ENCODE measurements at places on chromosomes 4 and X.

- no peak for DNase-seq
Observed at GRCh38 chrX:72492499-72492898, 80.1 kb downstream of the HDAC8 start.

- no peak for DNase-seq
Observed at GRCh38 chr4:123599061-123599919, 202.7 kb downstream of the SPRY1 start.

- peak; percentile 4 for DNase-seq
Observed at GRCh38 chr4:153222707-153223426, 18.6 kb downstream of the TRIM2 start.

- DNase-seq: no peak
Observed at GRCh38 chr4:108185252-108185651, 16.5 kb upstream of the LEF1 start.

DNA sequence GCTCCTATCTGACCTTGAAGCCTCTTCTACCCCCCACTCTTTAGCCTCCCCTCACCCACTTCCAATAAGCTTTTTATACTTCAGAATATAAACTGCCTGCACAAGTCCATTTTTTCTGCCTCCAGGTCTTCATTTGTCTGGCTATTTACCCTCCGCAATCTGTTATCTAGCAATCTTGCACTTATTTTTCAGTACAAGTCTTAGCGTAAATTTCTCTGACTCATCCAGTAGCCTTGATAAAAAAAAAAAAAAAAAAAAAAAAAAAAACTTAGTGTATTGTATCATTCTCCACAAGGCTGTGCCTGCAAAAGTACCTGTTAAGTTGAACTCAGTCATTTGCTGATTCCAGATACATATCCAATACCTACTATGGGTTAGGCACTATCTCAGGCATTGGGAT is 219.5 kb upstream of the DKK2 start:
- no peak for DNase-seq

DNA sequence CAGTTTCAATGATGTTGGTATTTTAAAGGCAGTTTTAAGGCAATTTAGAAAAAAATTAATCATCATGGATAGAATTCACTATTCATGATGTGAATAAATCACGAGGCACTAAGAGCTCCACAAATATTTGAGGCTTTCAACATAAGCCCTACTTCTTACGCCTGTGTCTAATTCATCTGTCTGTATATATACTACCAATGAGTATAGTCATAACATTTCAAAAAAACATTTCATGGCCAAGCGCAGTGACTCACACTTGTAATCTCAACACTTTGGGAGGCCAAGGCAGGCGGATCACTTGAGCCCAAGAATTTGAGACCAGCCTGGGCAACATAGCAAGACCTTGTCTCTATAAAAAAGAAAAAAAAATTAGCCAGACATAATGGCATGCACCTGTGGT is 56.5 kb downstream of the FBXL5 start:
- no peak for DNase-seq

DNA sequence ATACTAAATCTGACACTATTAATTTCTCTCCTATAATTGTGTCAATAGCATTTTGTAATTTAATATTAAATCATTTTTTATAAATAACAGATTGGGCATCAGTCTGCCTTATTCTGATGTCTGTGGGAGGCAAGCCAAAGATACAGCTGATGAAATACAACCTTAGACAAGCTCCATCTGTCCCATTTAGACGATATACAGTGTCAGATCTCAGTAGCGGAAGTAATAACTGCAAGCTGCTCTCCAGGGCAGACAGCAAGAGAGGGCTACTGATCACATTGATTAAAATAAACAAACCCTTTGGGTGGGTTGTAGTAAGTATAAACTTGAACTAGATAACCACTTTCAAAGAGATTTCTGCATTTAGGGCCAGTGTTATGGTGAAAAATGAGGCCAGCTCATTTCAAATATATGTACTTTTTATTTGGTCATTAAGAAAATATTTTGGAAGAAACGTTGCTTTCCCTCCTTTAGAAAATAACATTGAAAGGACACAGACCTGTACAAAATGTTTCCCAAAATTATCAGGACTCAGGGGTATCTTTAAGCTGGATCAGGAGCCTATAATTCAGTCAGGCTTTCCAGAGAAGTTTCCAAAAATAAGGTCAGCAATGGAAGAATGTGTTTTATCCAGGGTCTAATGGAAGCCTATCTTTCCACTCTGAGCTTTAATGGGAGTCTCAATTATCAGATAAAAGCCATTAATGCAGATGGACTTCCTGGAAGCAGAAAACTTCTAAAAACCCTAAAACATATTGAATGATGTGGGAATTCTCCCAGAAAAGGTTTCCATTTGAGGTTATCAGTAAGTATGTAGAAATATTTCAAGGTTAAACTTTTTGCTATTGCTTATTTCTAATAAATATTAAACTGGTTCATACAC is 1028.8 kb upstream of the IGFBP7 start:
- DNase-seq: no peak

- DNase-seq: no peak
Observed at GRCh38 chr4:133130171-133130570, 18.9 kb upstream of the PCDH10 start.

- DNase-seq: no peak
Observed at GRCh38 chr4:103482471-103482870, 237.3 kb downstream of the TACR3 start.

- no peak for DNase-seq
Observed at GRCh38 chr4:76010576-76010975, 3.3 kb upstream of the CXCL9 start.

DNA sequence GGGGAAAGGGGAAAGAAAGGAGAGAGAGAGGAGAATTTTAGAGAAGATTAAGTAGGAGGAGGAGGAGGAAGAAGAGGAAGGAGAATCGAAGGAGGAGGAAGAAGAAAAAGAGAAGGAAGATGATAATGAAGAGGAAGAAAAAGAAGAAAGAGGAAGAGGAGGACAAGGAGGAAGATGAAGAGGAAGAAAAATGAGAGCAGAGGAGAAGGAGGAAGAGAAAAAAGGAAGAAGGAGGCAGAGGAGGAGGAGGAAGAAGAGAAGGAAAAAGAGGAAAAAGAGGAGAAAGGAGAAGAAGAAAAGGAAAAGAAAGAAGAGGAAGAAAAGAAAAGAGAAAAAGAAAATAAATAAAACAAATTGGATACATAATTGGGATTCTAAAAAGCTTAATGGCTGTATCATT is 181.4 kb downstream of the ARHGAP6 start:
- DNase-seq: no peak

DNA sequence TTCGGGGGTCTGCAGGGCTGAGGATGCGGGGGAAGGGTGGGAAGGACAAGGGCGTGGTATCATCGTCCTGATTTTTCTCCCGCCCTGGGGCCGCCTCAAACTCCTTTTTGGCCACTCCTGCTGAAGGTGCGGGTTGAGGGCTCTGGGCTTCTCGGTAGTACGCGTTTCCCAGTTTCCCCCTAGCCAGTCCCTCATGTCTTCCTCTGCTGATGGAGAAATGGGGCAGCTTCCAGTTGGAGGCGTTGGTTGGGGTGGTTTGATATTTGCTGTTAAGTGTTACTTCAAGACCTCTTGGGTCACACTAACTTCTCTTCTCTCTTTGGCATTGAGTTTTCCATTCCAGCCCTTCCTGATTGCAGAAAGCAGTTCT is 482 bp downstream of the GSTCD start:
- no peak for DNase-seq

DNA sequence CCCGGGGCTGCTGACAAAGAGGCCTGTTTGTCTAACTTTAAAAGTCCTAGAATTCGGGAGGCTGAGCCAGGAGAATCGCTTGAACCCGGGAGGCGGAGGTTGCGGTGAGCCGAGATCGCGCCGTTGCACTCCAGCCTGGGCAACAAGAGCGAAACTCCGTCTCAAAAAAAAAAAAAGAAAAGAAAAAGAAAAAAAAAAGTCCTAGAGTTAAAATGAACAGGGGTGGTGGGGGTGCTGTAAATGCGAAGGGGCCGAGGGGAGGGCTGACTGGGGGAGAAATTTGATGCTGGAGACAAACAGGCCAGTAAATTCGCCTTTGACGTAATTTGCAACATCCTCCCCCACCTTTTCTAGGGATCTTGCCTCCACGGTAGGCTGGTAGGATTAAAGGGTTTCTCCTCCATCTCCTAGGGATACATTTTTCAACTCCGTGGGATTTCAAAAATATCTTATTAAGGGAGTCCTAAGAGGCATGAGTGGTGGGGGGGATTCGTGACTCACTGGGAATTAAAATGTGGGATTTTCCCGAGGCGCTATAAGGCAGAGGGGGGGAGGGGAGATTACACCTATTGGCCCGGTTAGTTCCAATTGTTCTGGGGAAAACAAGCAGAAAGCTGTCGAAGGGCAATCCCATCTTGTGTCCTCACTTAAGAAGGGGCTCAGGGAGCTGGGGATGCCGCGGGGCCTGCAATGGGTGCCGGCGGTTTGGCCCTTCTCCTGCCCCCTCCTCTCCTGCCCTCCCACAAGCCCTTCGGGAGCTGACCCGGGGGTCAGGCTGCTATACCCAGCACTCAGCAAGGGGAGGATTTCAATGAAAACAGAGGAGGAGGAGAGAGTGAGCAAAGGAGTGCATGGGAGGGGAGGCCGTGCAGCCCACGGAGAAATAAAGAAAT is 3.0 kb upstream of the BCOR start:
- DNase-seq: no peak

DNA sequence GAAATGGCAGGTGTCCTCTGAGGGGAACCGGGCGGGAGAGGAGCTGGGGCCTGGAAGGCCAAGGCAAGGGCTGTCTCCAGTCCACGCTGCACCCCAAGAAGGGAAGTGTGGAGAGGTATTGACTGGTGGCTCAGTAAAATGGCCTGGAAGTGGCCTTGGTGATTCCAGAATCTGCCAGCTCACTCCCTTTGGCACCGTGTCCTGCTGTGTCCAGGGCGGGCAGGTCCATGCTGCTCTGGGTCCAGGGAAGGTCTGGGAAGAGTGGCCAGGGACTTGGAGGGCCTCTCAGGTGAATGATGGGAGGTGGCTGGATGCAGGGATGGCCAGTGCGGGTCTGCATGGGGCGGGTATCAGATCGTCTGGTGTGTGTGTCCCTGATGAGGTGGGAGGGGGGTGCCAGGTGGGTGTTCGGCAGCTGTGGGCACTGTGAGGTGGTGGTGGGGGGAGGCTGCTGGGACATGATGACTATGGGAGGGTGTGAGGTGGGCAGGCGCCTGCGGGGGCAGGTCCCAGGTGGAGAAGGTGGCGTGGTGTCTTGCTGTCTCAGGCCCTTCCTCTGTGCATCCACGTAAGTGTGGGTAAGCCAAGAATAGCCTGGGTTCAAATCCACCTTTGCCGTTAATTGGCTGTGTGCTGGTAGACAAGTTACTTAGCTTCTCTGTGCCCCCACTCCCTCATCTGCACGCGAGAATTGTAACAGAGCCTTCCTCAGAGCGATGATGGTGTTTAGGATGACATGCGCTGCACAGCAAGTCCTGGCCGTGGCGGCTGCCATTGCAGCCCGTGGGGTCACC is 17.7 kb downstream of the RGS12 start:
- no peak for DNase-seq

DNA sequence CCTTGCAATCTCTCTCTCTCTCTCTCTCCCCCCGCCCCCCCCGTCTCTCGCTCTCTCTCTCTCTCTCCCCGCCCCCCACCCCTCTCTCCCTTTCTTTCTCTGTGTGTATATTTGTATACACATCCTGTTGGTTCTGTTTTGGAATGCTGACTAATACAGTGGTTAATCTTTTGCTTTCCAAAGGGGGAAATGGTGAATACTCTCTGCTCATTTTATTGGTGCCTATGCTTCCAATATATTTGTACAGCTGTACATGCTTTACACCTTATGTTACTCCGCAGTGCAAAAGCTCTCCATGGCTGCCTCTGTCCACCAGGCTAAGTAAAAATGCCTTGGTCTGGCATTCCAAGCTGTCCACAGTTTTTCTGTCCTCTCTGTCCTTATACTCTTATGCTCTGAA is 158.8 kb downstream of the RBMX2 start:
- no peak for DNase-seq

GRCh38 chrX:65581661-65582339 is 47.2 kb upstream of the LAS1L start:
- DNase-seq: no peak

DNA sequence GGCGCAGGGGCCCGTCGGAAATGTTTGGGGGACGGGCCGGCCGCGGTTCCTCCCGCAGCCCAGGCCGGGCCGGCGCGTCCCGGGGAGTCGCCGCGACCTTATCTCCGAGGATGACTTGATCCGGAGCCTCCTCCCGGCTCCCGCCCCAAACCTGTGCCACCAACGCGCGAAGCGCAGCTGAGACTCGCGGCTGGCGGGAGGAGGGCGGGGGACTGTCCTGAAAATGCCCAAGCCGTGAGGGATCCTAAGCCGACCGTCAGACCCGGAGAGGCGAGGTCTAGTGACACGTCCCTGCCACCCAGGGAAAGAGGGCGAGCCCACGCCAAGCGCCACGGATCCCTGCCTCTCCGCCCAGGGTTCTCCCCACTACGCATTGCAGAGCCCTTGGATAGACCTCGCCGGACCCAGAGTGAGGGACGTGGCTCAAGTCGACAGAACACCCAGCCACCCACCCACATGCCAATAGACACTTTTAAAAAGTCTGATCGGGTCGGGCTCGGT is 26.9 kb downstream of the UTP14A start:
- no peak for DNase-seq

GRCh38 chrX:110159865-110160264 is 157.0 kb downstream of the TMEM164 start:
- no peak for DNase-seq

DNA sequence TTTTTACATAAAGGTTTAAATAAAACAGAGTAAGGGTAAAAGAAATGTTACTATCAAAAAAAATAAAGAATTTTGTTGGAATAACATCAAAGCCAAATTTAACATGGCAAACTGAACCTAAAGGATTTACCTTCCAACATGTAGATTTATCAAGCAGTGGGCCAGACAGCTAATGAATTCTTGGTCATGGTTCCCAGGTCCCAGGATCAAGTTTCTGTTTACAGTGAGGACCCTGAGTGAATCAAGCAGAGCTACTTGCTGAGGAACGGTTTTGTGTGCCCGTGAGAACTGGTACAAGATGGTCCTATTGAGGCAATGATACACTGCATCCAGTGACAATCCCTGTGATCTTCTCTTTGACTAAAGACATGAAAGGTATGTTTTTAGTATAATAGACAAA is 157.1 kb downstream of the CDS1 start:
- no peak for DNase-seq

GRCh38 chrX:118496763-118497079 is 1.1 kb downstream of the DOCK11 start:
- no peak for DNase-seq

GRCh38 chr4:94653095-94653649 is 104.6 kb upstream of the BMPR1B start:
- no peak for DNase-seq

- no peak for DNase-seq
Observed at GRCh38 chr4:30768277-30768676, 48.1 kb downstream of the PCDH7 start.

GRCh38 chr4:98786866-98787265 is 128.5 kb upstream of the TSPAN5 start:
- DNase-seq: no peak

- DNase-seq: no peak
Observed at GRCh38 chrX:129726307-129727111, 12.3 kb upstream of the XPNPEP2 start.

GRCh38 chr4:42627885-42628646 is 28.8 kb downstream of the ATP8A1 start:
- DNase-seq: no peak

GRCh38 chrX:136652822-136653723 is 5.1 kb downstream of the CD40LG start:
- no peak for DNase-seq

GRCh38 chr4:38664706-38665401 is 855 bp downstream of the KLF3 start:
- DNase-seq: peak; percentile 30

Data from activated effector memory CD4-positive, alpha-beta T cell treated with Interleukin-2 at 50 U/mL for 16 hours (primary cell).